ENCODE measurements at places on chromosomes 6 and 20.

DNA sequence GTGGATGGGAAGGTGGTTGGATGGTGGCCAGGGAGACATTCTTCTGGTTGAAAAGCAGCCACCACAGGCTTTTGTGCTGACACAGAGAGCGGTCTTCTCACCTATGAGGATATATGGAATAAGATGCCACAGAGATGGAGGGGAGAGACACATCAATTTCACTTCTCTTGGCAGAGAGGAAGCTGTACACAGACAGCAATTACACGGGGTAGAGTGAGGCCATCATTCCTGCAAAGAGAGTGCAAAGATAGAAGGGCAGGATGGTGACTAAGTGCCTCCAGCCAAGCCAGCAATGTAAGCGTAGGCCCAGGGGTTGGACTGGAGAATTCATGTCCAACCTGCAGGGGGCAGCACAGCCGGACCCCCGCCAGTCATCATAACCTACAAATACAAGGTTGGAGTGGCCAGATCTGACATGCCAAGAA, 56.4 kb downstream of the NRN1 start:
- no peak for DNase-seq

DNA sequence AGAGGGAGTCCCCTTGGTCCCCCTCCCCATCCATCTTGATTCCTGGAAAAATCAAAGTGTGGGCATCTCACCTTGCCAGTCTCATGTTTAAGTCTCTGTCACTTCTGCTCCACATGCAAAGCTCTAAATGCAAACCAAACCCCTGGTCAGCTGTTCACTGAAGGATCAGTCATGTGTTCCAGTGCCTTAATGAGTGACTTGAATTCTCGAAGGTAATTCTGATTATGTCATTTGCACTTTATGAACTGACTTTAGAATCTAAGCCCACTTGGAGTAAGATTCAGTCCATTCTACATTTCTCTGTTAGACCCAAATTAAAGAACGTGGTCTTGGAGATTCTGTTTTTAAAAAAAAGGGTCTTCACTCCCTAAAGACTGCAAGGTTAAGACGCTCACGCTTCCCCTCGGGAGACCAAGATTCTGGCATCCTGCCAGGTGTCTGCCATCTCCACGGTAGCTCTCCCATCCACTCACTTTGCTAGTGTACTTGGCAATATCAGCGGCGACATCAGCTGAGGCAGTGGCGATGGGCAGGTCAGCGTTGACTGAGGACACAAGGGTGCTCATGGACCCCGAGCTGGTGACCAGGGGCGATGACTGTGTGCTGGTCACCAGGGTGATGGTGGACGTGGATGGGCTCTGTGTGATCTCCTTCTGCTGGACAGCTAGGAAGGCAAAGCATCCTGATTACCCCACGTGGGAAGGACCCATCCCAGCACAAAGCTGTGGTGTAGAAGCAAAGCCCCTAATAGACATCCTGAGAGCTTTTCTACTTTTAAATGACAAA, 120.5 kb downstream of the ZMYND8 start:
- no peak for DNase-seq

DNA sequence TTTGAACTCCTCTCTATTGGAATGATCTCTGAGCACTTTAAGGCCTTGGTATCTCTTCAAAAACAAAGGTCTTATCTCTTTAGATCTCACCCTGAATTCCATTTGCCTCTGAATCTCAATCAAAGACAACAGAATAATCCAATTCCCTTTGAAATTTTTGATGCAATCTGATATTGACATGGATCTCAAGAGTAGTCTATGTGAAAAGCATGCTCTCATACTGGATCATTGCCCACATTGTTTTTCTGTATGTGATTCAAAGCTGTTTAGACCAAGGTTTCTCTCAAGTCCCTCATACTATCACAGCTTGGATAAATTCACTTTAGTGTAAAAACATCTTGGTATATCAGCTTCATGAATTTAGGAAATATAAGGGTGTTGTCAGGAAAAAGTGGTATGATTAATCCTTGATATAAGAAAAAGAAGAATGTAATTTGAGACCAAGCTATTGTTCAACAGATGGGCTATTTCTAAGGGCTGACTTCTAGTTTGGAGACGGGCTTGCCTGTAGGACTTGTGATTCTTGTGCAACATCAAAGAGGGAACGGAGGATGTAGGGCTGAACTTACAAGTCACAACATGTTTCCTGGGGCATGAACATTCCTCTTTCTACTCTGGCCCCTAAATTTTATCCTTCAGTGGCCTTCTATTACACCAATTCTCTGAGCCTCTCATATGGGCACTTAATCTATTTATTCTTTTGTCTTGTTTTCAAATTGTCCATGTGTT, 77.9 kb upstream of the CITED2 start:
- DNase-seq: no peak

GRCh38 chr6:11366183-11366933, 133.9 kb upstream of the NEDD9 start:
- no peak for DNase-seq

DNA sequence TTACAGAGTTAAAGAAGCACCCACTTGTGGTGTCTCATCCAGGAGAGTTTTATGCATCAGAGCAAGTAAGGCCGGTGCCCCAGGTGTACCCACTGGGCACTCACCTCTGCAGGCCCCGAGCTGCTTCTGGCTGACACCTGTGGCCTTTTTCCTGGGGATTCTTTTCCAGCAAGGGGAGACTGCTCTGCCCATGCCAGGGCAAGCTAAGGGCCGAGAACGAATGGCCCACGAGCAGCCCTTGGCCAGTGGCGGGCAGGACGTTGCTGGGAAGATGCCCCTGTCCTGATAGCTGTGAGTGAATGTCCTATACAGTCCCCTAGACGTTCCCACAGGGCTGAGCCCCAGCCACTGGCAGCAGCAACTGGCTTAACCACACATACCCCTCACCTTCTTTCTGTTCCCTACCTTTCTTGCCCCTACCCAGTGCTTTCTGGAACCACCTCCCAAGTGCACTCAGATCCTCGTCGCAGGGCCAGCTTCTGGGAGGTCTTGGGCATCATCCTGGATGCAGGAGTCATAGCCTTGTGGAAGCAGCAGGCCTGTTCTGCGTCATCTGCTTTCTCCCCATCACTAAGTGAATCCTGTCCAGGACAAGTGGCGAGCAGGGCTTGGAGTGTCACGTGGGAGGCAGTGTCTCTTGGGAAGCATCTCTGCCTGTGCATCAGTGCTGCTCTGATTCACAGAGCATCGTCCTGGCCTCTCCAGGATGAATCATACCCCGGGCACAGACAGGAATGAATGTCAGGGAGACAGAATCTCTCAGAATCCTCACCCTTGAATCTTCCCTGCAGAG, 32.5 kb downstream of the SYNDIG1 start:
- no peak for DNase-seq

GRCh38 chr6:161139766-161140553, 133.9 kb downstream of the AGPAT4 start:
- DNase-seq: no peak

DNA sequence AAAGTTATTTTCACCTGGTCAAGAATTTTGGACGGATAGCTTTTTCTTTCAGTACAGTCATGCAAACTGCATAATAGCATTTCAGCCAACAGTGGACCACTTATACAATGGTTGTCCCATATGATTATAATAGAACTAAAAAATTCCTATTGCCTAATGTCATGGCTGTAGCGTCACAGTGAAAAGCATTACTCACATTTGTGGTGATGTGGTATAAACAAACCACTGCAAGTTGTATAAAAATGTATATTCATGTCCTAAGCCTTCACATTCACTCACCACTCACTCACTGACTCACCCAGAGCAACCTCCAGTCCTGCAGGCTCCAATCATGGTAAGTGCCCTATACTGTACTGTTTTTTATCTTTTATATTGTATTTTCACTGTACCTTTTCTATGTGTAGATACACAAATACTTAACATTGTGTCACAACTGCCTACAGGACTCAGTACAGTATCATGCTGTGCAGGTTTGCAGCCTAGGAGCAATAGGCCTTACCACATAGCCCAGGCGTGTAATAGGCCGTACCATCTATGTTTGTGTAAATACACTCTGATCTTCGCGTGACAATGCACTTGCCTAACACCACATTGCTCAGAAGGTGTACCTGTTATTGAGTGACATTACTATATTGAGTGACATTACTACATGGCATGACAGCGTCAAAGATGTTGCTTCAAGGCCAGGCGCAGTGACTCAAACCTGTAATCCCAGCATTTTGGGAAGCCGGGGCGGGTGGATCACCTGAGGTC, 17.9 kb downstream of the ABHD12 start:
- no peak for DNase-seq

- DNase-seq: no peak
Observed at GRCh38 chr6:134077301-134077700, 24.9 kb upstream of the SLC2A12 start.

- no peak for DNase-seq
Observed at GRCh38 chr6:18100296-18100695, 22.2 kb downstream of the NHLRC1 start.

Data from stimulated activated CD8-positive, alpha-beta memory T cell treated with anti-CD3 and anti-CD28 coated beads, Interleukin-15, amount 100 ng/mL, for 1 hour (primary cell).